Right lobe of liver (tissue), 6 donors: ENCODE measurements at places on chromosomes 5 and 9.

DNA sequence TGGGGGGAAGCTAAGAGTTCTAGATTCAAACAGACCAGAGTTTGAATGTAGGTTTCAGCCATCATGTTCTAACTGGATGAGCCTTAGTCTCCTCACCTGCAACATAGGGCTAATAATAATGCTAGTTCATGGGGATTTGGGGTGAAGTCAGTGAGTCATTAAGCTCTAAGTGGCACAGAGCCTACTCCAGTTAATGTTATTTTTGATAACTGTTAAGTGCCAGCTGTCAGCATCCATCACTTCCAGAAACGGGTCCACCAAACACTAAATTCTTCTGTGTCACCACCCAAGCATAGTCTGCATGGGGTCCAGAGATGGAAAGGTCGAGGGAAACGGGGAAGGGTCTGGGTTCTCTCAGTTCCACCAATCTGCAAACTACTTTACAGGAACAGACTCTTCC is 1.8 kb upstream of the TSC1 start:
- DNase-seq = no peak

GRCh38 chr5:6187501-6187900 is 190.8 kb downstream of the MED10 start:
- no peak for DNase-seq

- DNase-seq = no peak
Measured at GRCh38 chr9:120423812-120424211, 156.2 kb downstream of the CDK5RAP2 start.

- DNase-seq = no peak
Measured at GRCh38 chr5:172235132-172235780, 41.3 kb downstream of the EFCAB9 start.

DNA sequence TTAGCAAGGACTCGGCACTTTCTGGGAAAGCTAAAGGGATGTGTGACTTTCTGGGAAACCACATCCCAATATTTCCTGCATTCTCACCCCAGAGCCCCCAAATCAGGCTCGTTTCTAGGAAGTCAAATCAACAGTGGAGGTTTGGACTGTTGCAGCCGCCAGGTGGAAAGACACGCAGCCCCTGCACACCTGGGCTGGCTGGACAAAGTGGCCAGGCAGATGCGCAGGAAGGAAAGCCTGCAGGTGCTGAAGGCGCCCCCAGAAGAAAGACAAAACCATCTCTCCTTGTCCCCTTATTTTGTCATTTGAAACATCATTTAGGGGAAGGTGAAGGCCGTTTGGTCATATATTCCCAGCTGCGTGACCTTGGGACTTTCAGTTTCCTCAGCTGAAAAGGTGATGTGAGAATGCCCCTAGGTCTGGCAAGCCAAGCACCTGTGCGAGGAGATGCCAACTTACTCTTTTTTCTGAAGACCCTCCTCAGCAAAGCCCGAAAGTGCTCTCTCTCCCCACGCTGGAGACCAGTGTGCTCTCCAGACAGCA is 97.9 kb upstream of the CPEB4 start:
- no peak for DNase-seq

- no peak for DNase-seq
Measured at GRCh38 chr9:128182893-128183588, 8.3 kb downstream of the CIZ1 start.

- DNase-seq = no peak
Measured at GRCh38 chr5:20601678-20602100, 613.7 kb upstream of the CDH18 start.

GRCh38 chr5:86645885-86646284 is 28.1 kb downstream of the COX7C start:
- DNase-seq = no peak

- DNase-seq = no peak
Measured at GRCh38 chr9:91161465-91162300, 200.0 kb downstream of the AUH start.

- peak; percentile 55 for DNase-seq
Measured at GRCh38 chr9:129822898-129823541, 916 bp downstream of the TOR1A start.

DNA sequence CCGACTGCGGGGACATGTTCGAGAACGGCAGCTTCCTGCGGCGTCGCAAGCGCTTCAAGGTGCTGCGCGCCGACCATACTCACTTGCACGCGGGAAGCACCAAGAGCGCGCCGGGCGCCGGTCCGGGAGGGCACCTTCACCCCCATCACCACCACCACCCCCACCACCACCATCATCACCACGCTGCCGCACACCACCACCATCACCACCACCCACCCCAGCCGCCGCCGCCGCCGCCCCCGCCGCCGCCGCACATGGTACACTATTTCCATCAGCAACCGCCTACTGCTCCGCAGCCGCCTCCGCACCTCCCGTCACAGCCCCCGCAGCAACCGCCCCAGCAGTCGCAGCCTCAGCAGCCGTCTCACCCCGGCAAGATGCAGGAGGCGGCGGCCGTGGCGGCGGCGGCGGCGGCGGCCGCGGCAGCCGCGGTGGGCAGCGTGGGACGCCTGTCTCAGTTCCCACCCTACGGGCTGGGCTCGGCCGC is 514 bp downstream of the FOXB2 start:
- DNase-seq = no peak

GRCh38 chr9:34709196-34709978 is 549 bp downstream of the CCL21 start:
- no peak for DNase-seq

- DNase-seq = no peak
Measured at GRCh38 chr5:58012102-58012501, 447.8 kb downstream of the PLK2 start.

DNA sequence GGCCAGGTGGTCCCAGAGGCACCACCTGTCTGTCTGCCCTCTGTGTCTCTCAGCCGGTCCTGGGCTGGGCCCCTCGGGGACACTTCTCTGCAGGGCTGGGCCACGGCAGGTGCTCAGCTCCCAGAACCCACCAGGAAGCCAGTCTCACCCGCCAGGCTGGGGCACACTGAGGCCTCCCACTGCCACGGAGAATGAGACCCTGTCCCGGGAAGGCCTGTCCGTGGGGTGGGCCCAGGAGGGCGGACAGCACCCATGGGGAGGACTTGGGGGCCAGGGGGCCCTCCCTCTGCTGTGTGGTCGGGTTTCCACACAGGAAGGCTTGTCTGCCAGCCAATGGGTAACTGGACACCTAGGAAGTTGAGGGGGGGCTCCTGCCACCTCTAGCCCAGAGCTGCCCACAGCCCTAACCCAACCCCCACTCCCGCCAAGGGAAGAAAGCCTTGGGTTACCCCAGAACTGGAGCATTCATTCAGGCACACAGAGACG is 4.1 kb upstream of the TUBB4B start:
- DNase-seq = no peak

- DNase-seq = peak; percentile 65
Measured at GRCh38 chr9:83706676-83707517, 861 bp downstream of the UBQLN1 start.

- no peak for DNase-seq
Measured at GRCh38 chr9:86577420-86578333, 223.5 kb upstream of the TUT7 start.

DNA sequence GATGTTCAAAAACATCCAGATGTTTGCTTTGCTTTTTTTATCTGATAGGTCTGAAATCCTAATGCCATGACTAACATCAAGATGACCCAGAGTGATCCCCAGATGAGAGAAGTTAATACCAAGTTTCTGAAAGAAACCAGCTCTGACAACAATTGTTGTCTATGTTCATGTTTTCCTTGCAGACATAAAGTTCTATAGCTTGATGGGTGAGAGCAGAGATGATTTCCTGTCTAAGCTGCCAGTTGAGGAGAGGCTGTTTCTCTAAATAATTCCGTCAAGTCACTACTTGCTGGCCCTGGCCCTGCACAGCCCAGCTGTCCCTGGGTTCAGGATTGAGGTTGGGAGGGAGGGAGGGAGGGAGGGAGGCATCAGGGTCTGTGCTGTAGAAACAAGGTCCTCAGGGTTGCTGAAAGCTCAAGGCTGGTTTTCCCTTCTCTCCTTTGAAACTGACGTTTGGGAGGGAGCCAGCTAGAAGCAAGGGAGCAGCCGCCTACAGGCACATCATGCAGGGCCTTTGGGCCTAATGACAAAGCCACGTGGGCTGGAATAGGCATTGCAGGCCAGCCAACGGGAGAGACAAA is 3.9 kb downstream of the SPARC start:
- no peak for DNase-seq

GRCh38 chr9:16133556-16134227 is 580.8 kb downstream of the CCDC171 start:
- peak; percentile 59 for DNase-seq

DNA sequence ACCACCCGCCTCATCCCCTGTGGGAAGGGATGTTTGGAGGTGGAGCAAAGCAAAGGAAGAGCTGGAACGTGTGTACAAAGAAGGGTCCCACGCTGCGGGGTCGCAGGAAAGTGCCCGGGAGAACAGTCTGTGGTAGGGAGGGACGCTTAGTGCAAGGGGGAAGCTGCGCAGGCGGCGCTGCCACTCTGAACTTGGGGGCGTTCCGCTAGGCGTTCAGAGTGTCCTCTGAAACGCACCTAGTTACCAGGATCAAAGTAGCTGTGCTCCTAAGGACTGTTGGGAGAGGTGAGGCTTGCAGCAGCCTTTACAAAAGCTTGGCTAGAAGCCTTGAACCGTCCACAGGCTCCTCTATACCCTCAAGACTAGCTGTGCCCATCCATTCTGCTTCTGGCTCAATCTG is 29.3 kb upstream of the PDE8B start:
- no peak for DNase-seq

- DNase-seq = no peak
Measured at GRCh38 chr9:130590305-130590704, 10.9 kb downstream of the FUBP3 start.

DNA sequence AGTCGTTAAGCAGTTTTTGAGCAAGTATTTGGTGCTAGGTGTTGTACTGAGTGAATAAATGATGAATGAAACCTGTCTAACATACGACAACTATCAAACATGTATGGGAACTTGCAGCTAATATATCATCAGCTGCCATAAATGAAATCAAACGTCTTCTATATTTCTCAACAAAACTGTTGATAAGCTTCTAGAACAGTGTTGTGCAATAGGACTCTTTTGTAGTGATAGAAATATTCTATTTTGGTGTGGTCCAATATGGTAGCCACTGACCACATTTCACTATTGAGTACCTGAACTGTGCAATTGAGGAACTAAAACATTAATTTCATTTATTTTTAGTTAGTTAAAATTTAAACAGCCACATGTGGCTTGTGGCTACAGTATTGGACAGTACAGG is 16.3 kb upstream of the FYB1 start:
- DNase-seq = no peak

GRCh38 chr9:114002986-114003350 is 75.1 kb downstream of the AMBP start:
- no peak for DNase-seq

GRCh38 chr5:9722601-9723180 is 92.5 kb upstream of the TAS2R1 start:
- no peak for DNase-seq

DNA sequence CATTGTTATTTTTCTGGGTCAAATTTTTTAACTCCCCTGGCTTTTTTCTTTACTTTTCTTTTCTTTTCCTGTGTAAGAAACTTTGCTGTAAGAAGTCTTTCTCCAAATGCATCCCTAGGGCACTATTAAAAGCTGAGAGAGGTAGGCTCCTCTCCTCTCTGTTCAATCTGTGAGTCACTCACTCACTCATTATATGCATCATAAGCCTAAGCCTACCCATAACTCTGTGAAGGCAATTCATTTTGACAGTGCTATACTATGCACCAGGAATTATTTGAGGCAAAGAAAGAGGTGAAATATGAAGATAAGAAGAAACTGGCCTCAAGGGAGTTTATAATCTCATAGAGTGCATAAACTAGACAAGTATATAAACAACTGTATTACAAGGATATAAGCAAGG is 67.9 kb upstream of the PRR16 start:
- DNase-seq = no peak

DNA sequence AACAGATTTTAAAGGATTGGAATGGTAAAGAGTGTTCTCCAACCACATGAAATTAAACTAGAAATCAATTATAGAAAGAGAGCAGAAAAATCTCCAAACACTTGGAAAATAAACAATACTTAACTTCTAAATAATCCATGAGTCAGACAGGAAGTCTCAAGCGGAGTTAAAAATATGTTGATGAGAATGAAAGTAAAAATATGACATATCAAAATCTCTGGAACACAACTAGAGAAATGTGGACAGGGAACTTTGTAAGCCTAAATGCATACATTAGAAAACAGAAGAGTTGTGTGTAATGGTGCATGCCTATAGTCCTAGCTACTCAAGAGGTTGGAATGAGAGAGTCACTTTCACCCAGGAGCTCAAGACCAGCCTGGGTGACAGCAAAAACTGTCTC is 47.9 kb upstream of the ZNF618 start:
- DNase-seq = no peak

DNA sequence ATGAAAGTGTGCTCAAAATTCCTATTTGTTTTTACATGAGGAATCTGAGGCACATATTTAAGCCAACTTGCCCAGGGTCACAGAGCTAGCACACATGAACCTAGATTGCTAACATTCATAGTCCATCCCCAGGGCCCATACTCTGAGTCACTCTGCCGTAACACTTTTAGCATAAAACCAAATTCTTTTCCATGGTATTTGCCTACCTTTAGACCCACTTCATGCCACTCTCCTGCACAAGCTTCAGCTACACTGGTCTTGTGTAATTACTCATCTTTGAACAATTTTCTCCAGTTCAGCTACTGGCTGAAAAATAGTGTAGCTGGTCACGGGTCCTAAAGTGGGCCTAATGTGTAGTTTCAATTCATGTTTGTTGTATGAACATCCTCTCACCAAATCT is 200.7 kb downstream of the SLC12A2 start:
- DNase-seq = no peak

DNA sequence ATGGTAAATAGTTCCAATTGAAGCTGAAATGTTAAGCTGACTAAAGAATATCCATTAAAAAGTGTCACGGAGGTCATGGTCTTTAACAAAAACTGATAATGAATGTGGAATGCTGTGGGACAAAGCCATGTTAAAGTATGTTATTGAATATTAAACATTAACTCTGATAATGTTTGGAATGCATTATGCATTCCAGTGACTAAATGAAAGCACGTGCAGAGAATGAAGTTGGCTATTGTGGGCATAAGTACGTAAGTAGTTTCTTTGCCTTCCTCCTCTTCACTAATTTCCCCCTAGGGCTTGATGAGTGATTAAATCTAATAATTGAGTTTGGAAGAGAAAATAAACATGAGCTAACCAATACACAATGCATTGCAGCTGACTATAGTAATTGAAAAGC is 640.4 kb upstream of the CDH10 start:
- no peak for DNase-seq

DNA sequence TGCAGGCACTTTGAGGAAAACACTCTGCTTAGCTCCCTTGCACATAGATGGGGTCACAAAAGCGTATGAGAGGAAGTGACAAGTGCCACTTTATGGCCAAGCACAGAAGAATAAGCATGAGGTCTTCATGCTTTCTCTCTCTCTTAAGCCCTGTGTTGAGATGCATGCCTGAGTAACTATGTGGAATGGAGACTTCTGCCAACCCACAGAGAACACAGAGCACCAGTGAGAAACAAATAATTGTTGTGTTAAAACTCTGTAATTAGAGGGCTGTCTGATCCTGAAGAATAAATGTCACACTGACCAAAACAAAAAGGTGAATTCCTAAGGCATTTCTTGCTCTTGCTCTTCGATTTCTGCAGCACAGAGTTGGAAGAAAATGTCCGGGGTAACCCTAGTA is 488.5 kb downstream of the CTNND2 start:
- no peak for DNase-seq
